ENCODE measurements at places on chromosomes 1 and 21. TPM values are rescaled to one million over a fixed set of nuclear protein-coding genes. Genes with fewer than 3 reads are reported as not detected.

The GJB3 gene
- 0.15 TPM for polyA plus RNA-seq

The FNDC5 gene
- polyA plus RNA-seq = 46.6 TPM

The ELF3 gene
- 42.8 TPM for polyA plus RNA-seq

The PPIH gene
- polyA plus RNA-seq = 57.5 TPM

The RNU1-1 gene
- not detected for polyA plus RNA-seq

The PSRC1 gene
- 20.4 TPM for polyA plus RNA-seq

The TMPRSS3 gene
- 1.8 TPM for polyA plus RNA-seq

The CDC20 gene
- polyA plus RNA-seq = 37.6 TPM

The IL22RA1 gene
- 3.5 TPM for polyA plus RNA-seq

The PDZK1 gene
- 219 TPM for polyA plus RNA-seq

The PRAMEF12 gene
- polyA plus RNA-seq = not detected

The UMODL1 gene
- 0.04 TPM for polyA plus RNA-seq

The LCE1E gene
- not detected for polyA plus RNA-seq

The GPR137B gene
- polyA plus RNA-seq = 38.9 TPM

The KANK4 gene
- 23.7 TPM for polyA plus RNA-seq

The XCL2 gene
- 0.33 TPM for polyA plus RNA-seq

The ST6GALNAC3 gene
- 90.2 TPM for polyA plus RNA-seq

The COL24A1 gene
- polyA plus RNA-seq = 1.4 TPM

The PANK4 gene
- 26.6 TPM for polyA plus RNA-seq

The TNNI3K gene
- polyA plus RNA-seq = 2.7 TPM

The NLRP3 gene
- 1.2 TPM for polyA plus RNA-seq

The TPR gene
- 96.9 TPM for polyA plus RNA-seq

The TCEA3 gene
- 43.3 TPM for polyA plus RNA-seq

The VWA5B1 gene
- polyA plus RNA-seq = 0.69 TPM

The AMPD2 gene
- 44.7 TPM for polyA plus RNA-seq

The CDA gene
- 6.2 TPM for polyA plus RNA-seq

The TMEM81 gene
- 3.6 TPM for polyA plus RNA-seq

The CELA2A gene
- polyA plus RNA-seq = not detected

Measured in right renal cortex interstitium (tissue), 3 donors.